ENCODE measurements at places on chromosomes 6 and 20.

DNA sequence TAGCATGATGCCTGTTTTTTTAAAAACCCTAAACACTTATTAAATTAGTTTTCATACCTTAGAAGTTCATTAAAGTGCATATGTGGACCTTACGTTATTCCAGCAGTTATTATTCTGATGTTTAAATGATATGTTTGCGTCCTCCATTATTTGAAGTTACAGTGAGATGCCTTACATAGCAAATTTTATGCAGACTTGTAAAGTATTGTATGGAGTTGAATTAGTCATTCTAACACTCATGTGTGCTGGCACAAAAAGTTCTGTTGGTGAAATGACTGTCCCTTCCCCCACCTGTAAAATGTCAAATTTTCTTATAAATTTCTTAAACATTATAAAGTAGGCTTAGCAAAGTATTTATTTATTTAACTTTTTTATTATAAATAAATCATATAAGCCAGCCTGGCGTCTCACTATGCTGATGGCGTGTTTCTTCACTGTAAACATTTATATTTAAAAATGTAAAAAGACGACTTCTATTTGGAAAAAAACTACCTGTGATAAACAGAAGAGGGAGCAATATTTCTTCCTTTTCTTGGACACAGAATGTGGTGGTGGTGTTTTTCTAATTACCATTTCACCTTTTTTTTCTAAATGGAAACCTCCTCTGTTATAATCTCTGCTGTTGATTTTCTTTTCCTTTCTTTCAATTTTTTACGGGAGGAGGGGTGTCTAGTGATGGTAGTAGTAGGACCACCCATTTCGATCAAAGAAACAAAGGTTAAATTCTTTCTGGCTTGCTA is 155.4 kb downstream of the RFPL4B start:
- DNase-seq = no peak

DNA sequence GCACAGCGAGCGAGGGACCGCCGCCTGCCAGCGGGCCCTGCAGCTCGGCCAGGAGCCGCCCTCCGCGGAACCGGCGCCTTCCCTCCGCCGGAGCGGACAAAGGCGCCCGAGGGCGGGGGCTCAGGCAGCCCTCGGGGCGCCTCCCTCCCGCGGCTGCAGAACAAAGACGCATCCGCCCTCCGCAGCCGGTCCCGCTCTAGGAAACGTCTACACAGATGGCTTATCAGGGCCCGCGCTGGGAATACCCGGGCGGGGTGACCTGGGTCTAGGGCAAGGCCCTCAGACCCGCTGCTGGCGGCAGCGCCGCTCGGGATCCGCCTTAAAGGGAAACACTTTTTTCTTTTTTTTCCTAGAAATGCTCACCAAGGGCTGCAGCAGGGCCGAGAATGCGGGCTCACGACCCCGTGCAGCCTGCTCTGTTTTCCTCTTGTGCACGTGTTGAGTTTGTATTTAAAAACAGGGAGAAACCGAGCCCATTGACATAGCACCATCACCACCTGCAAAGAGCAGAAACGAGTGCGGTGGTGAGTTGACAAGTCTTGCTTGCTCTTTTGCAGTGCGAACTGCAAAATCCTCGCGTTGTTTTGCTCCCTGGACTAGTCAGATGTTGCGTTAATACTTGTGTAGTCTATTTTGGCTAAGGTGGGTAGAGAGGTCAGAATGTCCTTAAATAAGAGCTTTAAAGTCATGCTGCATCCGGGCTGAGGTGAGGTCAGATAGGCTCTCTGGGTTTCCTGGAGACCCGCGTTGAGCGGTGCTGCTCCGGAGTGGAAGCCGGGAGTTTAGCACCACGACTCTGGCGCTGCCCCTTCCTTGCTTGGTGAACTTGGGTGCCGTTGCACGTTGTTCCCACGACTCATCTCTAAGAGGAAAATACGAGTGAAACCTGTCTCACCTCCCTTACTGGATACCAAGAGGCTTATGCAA is 1.1 kb upstream of the RPS6KA2 start:
- peak; percentile 38 for DNase-seq

- no peak for DNase-seq
Observed at GRCh38 chr6:6176127-6176526, 144.3 kb downstream of the F13A1 start.

- no peak for DNase-seq
Observed at GRCh38 chr20:53757472-53757913, 163.9 kb upstream of the ZNF217 start.

- DNase-seq = no peak
Observed at GRCh38 chr6:169783971-169784820, 32.8 kb downstream of the ERMARD start.

DNA sequence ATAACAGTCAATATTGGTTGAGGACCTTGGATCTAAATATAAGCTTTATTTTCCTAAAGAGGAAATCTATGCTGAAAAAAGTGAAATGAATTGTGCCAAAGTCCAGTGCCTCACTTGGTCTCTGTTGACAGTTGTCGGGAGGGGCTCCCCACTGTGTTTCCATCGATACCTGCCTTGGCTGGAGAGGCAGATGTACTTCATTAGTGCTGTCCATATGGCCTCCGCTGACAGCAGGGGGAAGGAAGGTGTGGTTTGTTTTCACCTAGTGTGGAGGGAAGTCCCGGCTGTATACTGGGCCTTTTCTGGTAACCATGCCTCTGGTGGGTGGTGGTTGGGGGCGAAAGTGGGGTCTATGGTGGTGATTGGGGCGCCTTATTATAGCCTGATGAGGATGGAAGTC is 42.7 kb downstream of the CD2AP start:
- no peak for DNase-seq

GRCh38 chr6:24980507-24981385 is 45.0 kb upstream of the RIPOR2 start:
- DNase-seq = no peak

GRCh38 chr6:33543116-33543515 is 37.0 kb downstream of the BAK1 start:
- no peak for DNase-seq

- DNase-seq = peak; percentile 14
Observed at GRCh38 chr6:149723771-149724417, 6.0 kb upstream of the LATS1 start.
